ENCODE measurements at places on chromosomes 3 and 15. TPM values are rescaled to one million over a fixed set of nuclear protein-coding genes. Genes with fewer than 3 reads are reported as not detected.

The TNK2 gene
- 39.3 TPM for total RNA-seq

The DISP2 gene
- 0.15 TPM for total RNA-seq

The TM4SF1 gene
- total RNA-seq = 10.7 TPM

The EMC7 gene
- total RNA-seq = 165 TPM

Data from HFFc6 (cell line).